SHP77 (cell line): ENCODE measurements at places on chromosomes 7 and 10.
A peak's percentile ranks its signal among the peaks of the same experiment; 100 is the strongest.

- DNase-seq: peak; percentile 12
Observed at GRCh38 chr10:72044417-72045041, 43.8 kb downstream of the SPOCK2 start.

DNA sequence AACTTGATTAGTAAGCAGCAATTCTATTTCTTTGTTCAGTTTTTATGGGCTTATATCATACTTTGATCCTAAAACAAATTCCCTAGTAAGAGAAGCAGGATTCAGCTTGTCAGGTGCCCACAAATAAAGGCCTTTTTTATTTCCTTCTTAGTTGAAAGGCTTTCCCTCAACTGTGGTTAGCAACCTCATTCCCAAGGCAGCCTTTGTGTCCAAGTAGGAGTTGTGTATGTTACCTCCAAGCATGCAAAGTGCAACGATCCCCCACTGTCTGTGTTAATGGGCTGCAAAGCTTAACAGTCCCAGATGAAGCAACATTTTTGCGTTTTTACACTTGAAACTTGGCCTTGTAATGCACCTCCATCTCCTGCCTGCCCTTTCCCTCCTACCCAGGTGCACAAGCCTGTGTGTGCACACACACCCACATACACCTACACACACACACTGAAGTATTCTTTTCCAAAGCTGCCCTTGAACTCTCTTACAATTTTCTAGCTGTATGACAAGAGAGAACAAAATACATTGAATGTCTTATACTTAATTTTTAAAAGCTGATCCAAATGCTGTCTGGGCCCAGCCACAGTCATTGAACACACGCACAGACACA lies 278.2 kb downstream of the SNX13 start:
- DNase-seq: no peak

GRCh38 chr7:123500878-123501489 lies 33.4 kb downstream of the IQUB start:
- no peak for DNase-seq

- no peak for DNase-seq
Observed at GRCh38 chr7:88299126-88299525, 7.6 kb downstream of the STEAP4 start.

- DNase-seq: no peak
Observed at GRCh38 chr10:58971796-58972491, 204.5 kb upstream of the PHYHIPL start.

DNA sequence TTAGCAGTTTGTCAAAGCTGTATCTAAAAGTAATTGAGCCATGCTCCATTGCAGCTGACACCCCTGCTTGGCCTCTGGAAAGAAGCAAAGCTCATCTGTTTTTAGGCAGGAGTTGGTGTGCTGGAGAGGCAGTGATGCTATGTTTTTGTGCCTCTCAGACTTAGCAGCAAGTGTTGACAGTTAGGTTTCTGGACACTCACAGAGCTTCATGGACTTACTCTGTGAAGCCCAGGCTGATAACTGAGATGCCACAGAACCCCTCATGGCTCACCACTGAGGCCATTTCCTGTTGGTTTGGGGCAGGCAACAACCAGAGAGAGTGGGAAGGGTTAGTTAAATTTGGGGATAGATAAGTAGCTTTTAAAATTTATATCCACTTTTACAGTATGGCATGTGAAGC lies 59.8 kb downstream of the BTAF1 start:
- DNase-seq: no peak

DNA sequence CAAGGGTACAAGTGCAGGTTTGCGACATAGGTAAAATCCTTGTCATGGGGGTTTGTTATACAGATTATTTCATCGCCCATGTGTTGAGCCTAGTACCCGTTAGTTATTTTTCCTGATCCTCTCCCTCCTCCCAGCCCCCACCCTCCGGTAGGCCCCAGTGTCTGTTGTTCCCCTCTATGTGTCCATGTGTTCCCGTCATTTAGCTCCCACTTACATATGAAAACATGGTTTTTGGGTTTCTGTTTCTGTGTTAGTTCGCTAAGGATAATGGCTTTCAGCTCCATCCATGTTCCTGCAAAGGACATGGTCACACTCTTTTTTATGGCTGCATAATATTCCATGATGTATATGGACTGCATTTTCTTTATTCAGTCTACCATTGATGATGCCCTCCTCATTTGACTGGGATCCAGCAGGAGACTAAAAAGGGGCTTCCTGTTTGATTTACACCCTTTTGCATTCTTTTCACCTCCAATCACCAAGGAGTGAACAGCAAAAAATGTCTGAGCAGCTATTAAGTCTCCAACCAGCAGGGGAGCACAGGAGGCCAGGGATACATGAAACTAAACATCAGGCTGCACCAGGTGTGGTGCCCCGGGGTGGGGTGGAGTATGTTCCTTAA lies 188.2 kb downstream of the SKIDA1 start:
- no peak for DNase-seq

DNA sequence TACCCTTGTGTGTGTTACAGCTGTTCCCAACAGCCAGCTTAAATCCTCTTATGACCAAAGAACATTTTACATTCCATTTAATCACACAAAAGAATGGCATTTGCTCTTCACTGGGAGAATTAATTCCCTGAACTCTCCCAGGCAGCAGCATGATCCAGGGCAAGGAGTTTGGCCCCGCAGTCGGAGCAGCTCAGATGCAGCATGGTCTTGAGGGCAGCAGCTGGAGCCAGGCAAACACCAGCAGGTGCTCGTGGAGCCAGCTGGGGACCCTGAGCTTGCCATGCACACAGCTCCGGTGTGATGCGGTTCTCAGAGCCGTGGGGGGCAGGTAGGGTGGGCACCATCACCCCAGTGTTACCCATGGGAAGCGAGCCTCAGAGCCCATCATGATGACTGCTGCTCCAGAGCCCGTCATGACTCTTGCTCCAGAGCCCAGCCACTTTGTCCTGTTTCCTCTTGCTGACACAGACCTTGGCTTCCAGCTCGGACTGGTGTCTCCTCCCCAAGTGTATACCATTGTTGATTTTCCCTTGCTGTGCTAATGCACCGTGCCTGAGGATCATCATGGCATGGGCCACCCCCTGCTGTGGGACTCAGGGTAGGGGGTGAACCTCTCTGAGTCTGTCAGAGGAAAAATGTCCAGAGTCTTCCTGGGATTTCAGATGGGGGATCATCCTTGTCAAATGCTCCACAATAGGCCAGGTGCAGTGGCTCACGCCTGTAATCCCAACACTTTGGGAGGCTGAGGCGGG lies 75.8 kb downstream of the ZRANB1 start:
- peak; percentile 57 for DNase-seq

DNA sequence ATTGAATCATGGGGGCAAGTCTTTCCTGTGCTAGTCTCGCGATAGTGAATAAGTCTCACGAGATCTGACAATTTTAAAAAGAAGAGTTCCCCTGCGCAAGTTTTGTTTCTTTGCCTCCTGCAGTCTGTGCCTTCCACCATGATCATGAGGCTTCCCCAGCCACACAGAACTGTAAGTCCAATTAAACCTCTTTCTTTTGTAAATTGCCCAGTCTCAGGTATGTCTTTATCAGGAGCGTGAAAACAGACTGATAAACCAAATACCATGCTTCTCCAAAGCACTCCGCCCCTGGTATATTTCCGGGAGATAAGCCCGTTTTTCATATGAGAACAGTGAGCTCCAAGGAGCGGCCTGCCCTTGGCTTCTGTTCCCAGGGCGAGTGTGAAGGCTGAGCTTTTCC lies 118.9 kb downstream of the EVX1 start:
- no peak for DNase-seq

GRCh38 chr7:27091105-27091504 lies 4.7 kb downstream of the HOXA1 start:
- DNase-seq: no peak

DNA sequence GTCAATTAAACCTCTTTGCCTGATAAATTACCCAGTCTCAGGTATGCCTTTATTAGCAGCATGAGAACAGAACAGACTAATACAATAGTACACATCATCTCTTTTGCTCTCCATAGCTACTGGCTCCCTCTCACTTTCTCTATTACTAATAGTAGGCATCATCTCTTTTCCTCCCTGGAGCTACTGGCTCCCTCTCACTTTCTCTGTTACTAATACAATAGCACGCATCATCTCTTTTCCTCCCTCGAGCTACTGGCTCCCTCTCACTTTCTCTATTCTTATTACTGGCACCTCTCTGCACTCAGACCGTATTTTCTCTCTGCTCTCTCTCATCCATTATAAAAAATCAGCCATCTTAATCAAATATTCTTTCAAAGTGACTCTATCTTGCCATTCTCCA lies 37.1 kb downstream of the SLC25A13 start:
- DNase-seq: no peak

DNA sequence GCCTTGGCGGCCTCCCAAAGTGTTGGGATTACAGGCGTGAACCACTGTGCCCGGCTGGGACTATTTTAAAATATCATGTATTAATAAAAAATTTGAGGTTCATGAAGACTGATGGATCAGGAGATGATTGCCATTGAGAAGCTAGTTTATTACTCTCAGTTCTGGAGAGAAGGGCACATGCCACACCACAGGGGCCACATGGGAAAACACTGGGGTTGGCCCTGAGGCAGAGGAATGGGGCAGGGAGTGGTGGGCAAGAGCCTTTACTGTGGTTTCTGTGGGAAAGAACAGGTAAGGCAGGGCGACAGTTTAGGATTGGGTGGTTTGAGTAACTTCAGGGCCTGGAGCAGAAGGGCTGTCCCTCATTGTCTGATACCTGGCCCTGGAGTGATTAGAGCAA lies 6.8 kb upstream of the TBRG4 start:
- no peak for DNase-seq
